Amniotic epithelial cell (primary cell): ENCODE measurements at places on chromosomes 7 and 10.

DNA sequence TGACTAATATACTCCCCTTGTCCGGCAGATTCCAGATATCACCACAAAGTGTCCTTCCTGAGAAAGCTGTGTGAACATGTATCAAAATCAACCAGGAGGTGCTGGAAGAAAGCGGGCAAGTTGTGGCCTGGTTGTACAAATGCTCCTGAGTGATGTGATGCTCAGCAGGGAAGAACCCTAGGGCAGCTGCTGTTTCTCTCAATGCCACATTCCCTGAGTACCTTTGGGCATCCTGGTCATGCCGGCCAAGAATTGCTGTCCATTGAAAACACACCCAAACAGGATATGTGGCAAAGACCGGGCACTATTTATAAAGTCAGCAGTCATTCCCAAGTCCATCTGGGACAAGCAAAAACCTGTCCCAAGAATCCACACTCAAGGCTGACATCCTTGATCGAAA, 7.8 kb upstream of the ADCY1 start:
- no peak for DNase-seq

- no peak for DNase-seq
These were observed 13.9 kb downstream of the FLNC start for GRCh38 chr7:128843938-128844621.

GRCh38 chr7:140440593-140440992, 36.7 kb downstream of the RAB19 start:
- no peak for DNase-seq

GRCh38 chr7:98641646-98642500, 24.8 kb downstream of the NPTX2 start:
- no peak for DNase-seq

DNA sequence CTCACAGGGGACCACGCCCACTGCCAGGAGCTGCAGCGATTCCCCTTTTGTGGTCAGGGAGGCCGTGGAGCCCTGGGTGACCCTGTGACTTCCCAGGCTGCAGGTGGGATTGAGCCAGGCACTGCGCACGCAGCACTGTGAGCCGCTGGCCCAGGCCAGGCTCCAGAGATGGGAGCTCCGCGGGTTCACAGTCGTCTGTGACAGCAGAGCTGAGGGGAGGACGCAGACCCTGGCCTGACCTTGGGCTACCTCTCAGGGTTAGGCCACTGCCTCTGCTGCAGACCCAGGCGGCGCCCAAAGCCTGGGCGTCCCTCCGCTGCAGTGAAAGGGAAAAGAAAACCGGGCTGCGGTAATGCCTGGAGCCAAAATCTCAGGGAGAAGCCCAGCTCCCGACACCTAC, 107.5 kb upstream of the GPR26 start:
- DNase-seq = no peak

DNA sequence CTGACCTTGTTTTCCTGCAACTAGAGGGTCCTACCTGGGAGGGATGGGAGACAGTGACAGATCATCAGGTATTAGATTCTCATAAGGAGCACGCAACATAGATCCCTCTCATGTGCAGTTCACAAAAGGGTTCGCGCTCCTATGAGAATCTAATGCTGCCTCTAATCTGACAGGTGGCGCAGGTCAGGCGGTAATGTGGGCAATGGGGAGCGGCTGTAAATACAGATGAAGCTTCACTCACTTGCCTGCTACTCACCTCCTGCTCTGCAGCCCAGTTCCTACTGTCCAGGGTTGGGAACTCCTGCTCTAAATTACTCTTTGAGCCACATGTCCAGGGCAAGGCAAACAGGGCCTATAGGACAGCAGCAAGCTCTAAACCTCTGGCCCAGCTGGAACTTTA, 46.2 kb downstream of the GFRA1 start:
- no peak for DNase-seq

DNA sequence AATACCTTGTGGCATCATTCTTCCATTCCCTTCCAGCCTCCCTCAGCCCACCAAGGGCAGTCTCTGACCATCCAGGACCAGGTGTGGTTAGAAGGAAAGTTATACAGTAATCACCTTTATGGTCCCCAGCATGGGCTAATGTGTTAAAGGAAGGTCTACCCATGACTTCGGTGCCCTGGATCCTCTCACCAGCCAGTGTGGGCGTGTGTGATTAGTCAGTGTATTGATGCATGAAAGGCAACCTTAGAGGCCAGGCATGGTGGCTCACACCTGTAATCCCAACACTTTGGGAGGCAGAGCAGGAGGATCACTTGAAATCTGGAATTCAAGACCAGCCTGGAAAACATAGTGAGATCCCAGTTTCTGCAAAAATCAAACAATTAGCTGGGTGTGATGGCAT, 88.9 kb downstream of the APBB1IP start:
- DNase-seq = no peak

DNA sequence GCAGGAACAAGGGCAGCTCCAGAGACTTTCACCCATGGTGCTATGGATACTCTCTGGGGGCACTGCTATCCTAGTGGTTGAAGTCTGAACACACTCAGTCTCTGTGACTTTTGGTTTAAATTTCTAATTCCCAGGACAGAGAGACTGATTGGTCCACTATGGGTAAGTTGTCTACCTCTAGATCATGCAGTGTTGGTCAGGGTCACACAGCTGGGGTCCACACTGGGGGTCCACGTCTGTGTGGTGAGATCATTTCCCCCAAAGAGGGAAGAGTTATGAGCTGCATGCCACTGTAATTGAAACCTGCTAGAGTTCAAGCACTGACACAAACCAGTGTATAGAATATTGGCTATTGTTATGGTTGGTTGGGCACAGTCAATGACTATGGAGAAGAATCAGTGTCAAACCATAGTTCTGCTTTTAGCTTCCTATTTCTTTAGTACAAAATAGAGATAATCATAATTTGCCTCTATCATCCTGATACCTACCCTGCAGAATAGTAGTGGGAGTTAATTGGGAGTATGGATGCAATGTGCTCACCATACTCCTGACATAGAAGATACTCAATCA, 101.6 kb downstream of the PRTFDC1 start:
- DNase-seq = no peak

DNA sequence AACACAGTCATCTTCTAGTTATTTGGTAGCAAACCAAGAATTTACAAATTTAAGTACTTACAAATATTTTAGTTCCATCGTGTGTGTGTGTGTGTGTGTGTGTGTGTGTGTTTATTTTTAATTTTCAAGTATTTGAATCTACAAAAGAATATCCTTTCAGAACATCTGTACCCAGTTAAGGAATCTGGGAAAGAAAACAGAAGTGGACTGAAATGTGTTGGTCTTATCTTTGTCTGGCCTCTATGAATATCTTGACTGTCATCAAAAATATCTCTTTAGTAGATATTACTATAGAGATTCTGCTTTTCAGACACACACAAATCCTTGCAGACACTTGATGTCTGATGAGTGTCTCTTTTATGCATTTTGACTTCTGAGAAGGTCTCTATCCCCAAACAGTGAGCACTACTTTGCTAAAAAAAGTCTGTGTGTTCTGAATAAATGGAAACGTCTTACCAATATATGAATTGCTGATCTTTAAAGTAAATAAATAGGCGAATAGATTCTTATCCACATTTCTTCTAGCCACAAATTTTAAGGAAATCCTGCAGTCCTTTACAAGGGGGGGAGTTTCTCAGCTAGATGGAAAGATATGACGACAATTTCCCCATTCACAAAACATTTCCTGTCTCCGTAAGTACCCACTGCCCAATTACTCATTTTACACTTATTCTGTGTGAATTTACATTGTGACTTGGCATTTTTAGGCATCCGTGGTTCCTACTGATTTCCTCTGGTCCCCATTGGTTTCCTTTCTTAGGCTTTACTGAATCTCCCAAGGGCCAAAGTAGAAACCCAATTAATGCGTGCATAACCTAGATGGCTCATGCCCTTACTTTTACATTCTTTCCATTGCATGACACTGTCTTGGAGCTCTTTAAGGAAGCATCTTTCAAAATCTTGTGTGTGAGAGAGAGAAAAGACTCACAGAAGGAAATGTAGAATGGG, 36.0 kb downstream of the NRCAM start:
- no peak for DNase-seq

- peak; percentile 93 for DNase-seq
These were observed 23.4 kb downstream of the RPP38 start for GRCh38 chr10:15120523-15120922.

DNA sequence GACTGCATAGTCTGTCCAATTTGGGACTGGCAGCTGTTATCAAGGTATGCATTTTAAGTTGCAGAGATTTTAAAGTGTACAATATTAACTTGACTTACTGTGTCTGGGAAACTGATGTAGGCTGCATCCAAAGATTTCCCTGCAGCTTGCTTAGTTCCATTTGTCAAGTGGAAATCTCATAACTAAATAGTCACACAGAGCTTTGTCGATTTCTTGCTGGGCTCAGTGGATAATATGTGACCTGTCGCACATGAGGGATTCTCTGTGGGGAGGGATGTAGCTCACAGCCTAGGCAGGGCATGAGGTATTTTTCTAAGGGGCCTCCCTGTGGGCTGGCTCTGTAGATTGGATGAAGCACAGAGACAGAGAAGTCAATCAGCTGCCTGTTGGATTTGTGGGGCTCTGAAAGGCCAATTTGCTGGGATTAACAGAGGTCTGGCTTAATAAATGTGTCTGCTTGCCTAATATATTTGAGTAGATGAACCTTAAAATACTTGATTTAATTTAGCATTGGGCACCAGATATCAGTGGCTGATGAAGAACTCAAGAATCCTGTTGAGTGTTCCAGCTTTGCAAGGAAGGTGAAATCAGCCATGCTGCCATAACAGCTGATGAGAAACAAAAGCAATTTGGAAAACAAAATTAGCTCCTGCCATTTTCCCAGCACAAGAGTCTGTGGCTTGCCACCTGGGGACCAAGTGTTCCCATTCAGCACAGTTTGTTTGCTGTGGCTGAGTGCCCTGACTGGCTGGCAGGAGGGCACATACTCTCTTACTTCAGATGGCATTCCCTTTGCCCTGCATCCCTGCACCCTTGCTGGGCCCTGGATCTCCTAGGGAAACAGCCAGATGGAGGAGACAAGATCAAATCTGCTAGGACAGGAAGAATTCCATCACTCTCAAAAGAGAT, 598.5 kb downstream of the SORCS3 start:
- no peak for DNase-seq

- no peak for DNase-seq
These were observed 90.2 kb downstream of the TMEM26 start for GRCh38 chr10:61363006-61363405.

GRCh38 chr7:151051108-151051507, 2.8 kb downstream of the ASIC3 start:
- DNase-seq = peak; percentile 65

- DNase-seq = no peak
These were observed 24.1 kb upstream of the PROSER2 start for GRCh38 chr10:11798845-11799735.

GRCh38 chr10:44847110-44847509, 64.0 kb upstream of the TMEM72 start:
- no peak for DNase-seq

DNA sequence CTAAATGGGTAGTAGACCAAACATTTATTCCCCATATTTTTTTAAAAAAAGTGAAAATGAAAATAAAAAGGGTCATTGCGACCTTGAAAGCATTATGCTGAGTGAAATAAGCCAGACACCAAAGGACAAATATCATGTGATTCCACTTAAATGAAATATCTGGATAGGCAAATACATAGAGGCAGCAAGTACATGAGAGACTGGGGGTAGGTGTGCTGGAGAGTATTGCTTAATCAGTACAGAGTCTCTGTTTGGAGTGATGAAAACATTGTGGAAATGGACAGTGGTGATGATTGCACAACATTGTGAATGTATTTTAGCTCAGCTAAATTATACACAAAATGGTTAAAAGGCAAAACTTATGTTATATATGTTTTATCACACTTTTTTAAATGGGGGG, 169.4 kb downstream of the AKR1D1 start:
- DNase-seq = peak; percentile 95

GRCh38 chr7:99406557-99406956, 1.8 kb downstream of the PDAP1 start:
- DNase-seq = no peak

DNA sequence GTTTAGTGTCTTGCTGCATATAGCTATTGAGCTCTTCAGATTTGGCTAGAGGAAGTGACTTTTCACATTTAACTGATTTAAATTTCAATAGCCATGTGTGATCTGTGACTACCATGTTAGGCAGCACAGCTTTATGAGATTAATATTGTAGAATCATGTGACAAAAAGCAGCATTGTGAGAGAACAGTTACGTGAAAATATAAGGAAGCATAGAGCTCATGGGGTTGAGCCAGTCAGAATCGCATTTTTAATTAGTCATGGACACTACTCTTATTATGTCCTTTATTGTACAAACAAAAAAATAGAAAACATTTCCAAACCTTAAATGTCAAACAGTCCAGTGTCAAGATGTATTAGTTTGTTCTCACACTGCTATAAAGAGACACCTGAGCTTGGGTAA, 48.0 kb downstream of the MTURN start:
- no peak for DNase-seq

DNA sequence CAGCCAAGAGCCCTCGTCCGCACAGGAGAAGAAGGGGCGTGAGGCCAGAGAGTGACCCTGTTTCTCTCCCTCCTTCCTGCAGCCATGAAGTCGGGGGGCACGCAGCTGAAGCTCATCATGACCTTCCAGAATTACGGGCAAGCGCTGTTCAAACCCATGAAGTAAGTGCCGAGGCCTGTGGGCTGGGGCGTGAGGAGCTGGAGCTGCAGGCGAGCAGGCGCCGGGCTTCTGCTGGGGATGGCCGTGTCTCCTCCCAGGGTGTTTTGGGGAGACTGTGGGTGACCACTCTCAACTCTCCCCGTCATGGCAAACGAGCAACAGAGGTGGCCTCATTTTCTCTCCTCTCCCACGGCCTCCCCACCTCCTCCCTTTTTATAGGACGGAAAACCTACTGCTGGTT, 16.4 kb downstream of the FAM20C start:
- DNase-seq = no peak

DNA sequence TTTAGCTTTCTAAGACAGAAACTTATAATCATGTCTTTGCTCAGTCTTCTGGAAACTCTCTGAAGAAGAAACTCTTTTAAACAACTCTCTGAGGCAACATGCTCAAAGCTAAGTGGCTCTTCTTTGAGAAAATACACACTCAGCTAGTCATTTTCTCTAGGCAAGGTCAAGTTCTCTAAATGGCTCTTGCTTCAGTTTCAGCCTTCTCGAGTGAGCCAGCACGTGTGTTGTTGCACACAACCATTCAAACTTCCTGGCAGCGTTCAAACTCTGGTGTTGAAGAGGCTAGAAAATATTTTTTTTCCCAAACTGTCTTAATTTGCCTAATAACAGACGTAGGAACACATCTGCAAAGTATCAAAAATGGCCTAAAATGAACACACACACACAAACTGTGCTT, 129.1 kb downstream of the THSD7A start:
- DNase-seq = no peak

- no peak for DNase-seq
These were observed 4.2 kb upstream of the CREB3L2 start for GRCh38 chr7:138006106-138006505.

- no peak for DNase-seq
These were observed 385 bp downstream of the IGF2BP3 start for GRCh38 chr7:23469961-23470250.
